ENCODE measurements at places on chromosomes 4 and X.

GRCh38 chr4:145186729-145187128 lies 6.3 kb upstream of the OTUD4 start:
- no peak for DNase-seq

- no peak for DNase-seq
These were observed 23.8 kb downstream of the AFAP1 start for GRCh38 chr4:7915875-7916242.

DNA sequence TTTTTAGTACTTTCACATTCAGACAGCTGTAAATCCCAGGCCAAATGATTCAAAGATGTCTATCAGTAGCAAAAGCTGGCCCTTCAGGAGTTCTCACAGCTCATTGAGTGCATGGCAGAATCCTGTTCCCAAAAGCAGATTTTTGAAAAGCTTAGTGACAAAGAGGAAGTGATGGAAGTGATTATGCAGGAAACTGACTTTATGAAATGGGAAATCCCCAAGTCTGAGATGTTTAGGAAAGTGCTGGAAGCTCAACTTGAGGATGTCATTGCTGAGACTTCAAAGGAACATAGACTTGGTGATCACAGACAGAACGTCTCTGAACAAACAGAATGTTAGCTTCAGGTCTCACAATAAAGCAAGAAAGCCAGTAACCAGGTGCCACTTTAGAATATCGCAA lies 51.0 kb upstream of the CFAP47 start:
- DNase-seq, result no peak

GRCh38 chrX:106039920-106040319 lies 1.4 kb upstream of the SERPINA7 start:
- no peak for DNase-seq

DNA sequence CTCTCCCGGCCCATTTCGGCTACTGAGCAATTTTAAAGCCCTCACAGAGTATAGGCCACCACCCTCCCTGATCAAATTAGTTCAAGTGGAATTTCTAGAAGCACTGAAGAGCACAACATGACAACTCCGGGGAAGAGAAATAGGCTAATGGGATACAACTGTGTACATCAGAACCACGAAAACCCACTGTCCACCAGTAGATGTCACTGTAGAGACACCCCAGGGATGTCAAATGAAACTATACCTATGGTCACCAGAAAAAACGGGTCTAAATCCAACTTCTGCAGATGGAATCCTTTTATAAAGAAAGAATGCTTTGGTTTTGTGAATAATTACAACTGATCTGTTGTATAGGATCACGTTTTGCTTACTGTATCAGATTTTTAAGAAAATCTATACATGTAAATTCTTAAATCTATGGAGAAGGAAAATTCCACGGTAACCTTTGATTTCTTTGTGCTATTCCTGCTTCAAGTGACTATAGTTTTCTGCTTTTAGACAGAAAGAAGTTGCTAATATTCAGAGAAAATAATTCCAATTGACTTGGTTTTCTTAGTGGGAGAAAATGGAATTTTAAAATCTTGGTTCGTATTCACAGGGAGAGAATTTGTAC lies 29.5 kb upstream of the MAP3K15 start:
- no peak for DNase-seq

- DNase-seq, result no peak
These were observed 111.6 kb downstream of the BTC start for GRCh38 chr4:74682567-74683359.
